ENCODE measurements at places on chromosomes 1 and 21. TPM values are rescaled to one million over a fixed set of nuclear protein-coding genes. Genes with fewer than 3 reads are reported as not detected.

Gene PSMB4
- polyA plus RNA-seq, result 223 TPM

Gene HPCA
- not detected for polyA plus RNA-seq

Gene C1orf141
- not detected for polyA plus RNA-seq

Gene PTCH2
- polyA plus RNA-seq, result 0.34 TPM

Gene TAS1R3
- 0.28 TPM for polyA plus RNA-seq

Gene AGO1
- polyA plus RNA-seq, result 2.5 TPM

Gene CNTN2
- 0.06 TPM for polyA plus RNA-seq

Gene C8A
- not detected for polyA plus RNA-seq

Gene S100A5
- polyA plus RNA-seq, result not detected

Gene PTPN14
- polyA plus RNA-seq, result 4.1 TPM

Gene TMEM269
- 0.01 TPM for polyA plus RNA-seq

Gene ELF3
- polyA plus RNA-seq, result 749 TPM

Gene ORC1
- 0.96 TPM for polyA plus RNA-seq

Gene CRYAA
- not detected for polyA plus RNA-seq

Gene CCNL2
- 97.9 TPM for polyA plus RNA-seq

Gene ADSS2
- 24.0 TPM for polyA plus RNA-seq

Gene TLR5
- 3.5 TPM for polyA plus RNA-seq

Gene MYOG
- polyA plus RNA-seq, result not detected

Gene KCNQ4
- 1.4 TPM for polyA plus RNA-seq

Gene MRAP
- polyA plus RNA-seq, result 0.16 TPM

Gene GBP4
- 3.9 TPM for polyA plus RNA-seq

Gene SDE2
- polyA plus RNA-seq, result 6.1 TPM

Gene THEM5
- 1.7 TPM for polyA plus RNA-seq

Gene KRTAP19-1
- not detected for polyA plus RNA-seq

Gene OR2T35
- polyA plus RNA-seq, result not detected

Gene DMRTA2
- polyA plus RNA-seq, result 1.5 TPM

Gene KRTAP10-11
- polyA plus RNA-seq, result not detected

Data from esophagus (tissue), 2 donors.